T1000 (cell line): ENCODE measurements at places on chromosomes 6 and 20.

DNA sequence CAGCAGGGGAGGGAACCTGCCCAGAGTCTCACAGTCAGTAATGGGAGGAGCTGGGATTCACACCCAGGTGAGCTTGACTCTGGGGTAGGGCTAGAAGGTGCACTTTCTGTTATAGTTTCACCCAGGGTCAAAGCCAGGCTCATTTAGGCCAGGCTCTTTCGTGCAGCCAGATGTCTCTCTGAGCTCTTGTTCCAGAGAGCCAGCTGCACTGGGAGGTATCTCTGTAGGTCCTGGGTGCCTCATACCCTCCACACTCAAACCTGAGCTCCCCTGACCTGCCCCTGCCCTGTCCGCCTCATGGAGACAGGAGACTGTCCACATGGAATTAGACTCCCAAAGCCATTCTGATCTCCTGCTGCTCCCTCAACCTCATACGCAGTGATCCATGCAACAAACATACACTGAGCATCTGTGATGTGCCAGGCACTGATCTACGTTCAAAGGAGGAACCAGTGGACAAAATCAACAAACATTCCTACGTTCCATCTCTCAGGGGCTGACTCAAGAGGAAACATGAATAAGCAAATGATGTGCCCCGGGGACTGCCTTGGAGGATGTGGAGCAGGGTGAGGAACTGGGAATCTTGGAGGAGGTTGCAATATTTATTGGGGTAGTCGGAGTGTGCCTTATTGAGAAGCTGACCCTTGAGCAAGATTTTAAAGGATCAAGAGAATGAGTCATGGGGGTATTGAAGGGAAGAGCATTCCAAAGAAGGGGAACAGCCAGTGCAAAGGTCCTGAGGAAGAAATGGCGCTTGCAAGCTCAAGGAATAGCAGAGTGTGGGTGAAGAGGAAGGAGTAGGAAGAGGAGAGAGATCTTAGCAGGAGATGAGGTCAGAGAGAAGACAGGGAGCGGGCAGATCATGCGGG is 71.3 kb upstream of the TOX2 start:
- DNase-seq: peak; percentile 84

DNA sequence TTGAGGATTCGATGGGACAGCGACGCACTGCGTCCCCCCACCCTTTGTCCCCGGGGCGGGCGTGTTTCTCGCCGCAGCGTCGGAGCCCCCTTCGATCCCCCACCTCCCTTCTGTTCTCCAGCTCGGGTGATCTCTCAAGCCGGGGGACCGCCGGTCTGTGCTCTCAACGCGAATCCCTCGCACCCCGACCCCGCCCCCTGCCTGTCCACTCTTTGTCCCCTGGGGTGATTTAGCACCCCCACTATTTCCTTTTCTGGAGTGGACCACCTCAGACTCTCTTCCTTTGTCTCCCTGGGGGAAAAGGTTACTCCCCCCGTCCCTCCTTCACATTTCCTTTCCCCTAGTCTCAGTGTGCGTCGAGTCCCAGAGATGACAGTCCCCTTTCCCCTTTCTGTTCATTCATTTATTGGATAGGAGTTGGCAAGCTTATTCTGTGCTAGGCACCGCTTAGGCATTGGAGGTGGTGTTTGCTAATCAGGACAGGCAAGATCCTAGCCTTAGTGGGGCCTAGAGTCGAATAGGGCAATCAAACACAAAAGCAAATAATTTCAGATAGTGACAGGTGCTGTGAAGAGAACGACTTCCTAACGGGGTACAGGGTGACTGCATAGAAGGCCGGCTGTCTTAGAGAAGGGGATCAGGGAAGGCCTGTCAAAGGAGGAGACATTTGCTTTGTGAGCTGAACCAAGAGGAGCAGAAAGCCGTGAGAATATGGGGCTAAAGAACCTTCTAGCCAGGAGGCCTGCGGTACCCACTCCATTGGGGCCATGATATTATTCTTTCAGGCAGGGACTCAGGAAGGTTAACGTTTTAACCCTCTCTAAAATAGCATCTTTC is 741 bp downstream of the PTPN1 start:
- DNase-seq: no peak

- no peak for DNase-seq
These were observed 120.4 kb downstream of the VEGFA start for GRCh38 chr6:43890197-43891062.

DNA sequence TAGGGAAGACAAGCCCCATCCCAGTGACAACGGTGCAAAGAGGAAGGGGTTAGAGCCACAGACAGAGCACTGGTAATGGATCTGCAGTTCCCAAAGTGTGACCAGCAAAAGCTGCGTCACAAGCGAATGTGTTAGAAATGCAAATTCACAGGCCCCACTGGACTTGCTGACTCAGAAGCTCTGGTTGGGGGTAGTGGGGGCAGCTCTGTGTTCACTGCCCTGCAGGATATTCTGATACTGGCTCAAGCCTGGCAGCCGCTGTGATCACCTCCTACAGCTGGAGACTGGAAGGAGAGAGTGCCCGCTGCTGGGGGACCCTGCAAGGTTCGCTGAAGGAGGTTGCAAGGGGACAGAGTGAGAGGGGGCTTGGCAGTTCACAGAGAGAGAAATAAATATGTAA is 179.7 kb upstream of the CDH4 start:
- no peak for DNase-seq

- DNase-seq: no peak
These were observed 290.2 kb downstream of the SOX4 start for GRCh38 chr6:21883595-21884328.

GRCh38 chr6:133512410-133513016 is 271.4 kb downstream of the EYA4 start:
- peak; percentile 27 for DNase-seq

DNA sequence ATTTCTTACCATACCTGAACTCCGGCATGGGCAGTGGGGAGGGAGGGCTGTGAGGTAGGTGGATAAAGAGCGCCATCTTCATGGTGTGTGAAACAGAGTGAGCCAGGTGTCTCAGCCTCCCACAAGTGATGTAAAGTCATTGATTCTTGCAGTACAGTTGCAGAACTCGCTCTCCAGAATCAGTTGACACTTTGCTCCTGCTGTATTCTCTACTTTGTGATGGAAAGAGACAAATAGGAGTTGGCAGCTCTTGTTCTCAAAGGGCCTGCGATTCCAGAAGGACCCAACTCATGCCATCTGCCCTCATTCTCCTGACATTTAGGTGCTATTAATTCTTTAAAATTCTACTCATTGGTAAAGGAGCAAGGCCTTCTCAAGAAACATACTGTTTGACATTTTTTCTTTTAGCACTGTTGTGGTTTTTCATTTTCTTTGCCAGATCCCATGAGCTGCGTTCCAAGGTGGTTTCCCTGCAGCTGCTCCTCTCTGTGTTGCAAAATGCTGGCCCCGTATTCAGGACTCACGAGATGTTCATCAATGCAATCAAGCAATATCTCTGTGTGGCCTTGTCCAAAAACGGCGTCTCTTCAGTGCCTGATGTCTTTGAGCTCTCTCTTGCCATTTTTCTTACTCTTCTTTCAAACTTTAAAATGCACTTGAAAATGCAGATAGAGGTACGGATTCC is 49.3 kb downstream of the ARFGEF2 start:
- DNase-seq: no peak

DNA sequence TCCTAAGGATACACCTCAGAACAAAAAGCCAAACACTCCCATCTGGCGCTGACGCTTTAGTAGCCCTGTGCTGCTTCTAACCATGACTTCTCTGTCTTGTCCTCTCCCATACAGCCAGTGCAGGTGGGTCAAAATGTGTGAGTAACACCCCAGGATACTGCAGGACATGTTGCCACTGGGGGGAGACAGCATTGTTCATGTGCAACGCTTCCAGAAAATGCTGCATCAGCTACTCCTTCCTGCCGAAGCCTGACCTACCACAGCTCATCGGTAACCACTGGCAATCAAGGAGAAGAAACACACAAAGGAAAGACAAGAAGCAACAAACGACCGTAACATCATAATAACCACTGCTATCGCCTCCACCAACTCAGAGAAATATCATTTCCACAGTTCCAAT is 1.4 kb downstream of the DEFB132 start:
- DNase-seq: no peak

DNA sequence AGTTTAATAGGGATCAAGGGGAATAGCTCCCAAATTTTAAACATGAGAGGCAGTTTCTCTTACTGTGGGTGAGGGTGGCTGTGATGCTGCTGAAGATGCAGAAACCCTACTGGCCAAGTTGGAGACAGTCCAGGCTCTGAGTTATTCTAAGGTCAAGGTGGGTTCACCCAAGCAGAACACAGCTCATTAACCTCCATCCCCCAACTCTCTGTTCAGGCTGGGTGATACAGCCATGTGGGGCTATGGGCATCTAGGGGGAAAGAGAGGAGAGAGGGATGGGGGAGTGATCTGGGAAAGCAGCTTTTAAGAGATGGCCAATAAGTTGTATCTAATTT is 18.9 kb upstream of the TRAM2 start:
- DNase-seq: no peak

DNA sequence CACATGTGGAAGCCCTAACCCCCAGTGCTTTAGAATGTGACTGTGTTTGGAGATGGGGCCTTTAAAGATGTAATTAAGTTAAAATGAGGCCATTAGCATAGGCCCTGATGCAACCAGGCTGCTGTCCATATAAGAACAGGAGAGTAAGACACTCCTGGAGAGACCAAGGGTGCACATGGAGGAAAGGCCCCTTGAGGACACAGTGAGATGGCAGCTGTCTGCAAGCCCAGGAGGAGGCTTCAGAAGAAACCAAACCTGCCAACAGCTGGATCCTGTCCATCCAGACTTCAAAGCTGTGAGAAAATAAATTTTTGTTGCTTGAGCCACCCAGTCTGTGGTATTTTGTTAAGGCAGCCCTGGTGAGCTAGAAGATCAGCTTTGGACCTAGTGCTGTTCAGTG is 16.8 kb upstream of the SNRPB2 start:
- no peak for DNase-seq

DNA sequence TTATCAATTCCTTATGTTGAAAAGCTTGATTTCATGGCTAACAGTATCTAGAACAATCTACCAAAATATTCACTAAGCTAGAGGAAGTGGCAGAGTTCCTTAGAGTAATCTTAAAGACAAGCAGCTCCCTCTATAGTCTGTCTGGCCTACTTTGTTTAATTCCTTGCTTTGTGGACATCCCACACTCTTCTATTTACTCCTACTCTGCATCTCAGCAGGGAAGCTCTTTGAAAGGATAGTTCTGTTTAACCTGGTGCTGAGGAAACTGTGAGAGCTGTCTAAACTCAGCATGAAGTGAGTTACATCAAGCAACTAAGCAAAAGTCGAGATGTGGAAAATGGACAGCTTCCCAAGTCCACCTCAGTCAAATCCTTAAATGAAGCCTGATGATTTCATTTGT is 4.3 kb downstream of the REV3L start:
- DNase-seq: no peak

GRCh38 chr20:54029176-54029575 is 41.2 kb downstream of the BCAS1 start:
- no peak for DNase-seq

DNA sequence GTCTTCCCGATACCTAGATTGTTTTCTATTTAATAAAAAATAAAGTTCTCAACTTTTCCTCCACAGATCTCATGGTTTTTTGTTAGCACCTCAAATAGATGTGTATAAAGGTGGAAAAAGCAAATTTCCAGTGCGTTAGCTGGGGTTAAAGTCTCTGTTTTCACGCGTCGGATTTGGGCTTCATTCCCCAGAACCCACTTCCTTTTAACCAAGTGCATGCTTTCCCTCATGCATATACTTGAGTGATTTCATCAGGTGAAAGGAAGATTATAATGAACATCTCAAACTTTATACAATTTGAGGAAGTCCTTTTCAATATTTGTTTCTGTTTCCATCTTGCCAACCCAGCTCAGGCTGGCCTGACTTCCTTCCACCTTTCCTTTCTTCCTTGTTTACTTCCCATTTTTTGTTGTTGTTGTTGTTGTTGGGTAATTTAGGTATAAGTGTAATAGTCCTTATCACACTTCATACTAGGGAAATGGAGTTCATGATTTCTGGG is 43.9 kb upstream of the GGTLC1 start:
- no peak for DNase-seq

GRCh38 chr20:3014662-3015061 is 28.8 kb upstream of the GNRH2 start:
- DNase-seq: no peak
